Stomach (tissue), 19 donors: ENCODE measurements at places on chromosomes 11 and 22. TPM values are rescaled to one million over a fixed set of nuclear protein-coding genes. Genes with fewer than 3 reads are reported as not detected.

Gene SLC22A6
- total RNA-seq, result not detected

Gene DDTL
- total RNA-seq, result not detected

Gene C11orf21
- total RNA-seq, result 0.92 TPM

Gene SAA1
- 2.7 TPM for total RNA-seq

Gene CNGA4
- total RNA-seq, result not detected

Gene OR52A1
- not detected for total RNA-seq

Gene CHRM1
- not detected for total RNA-seq

Gene OR2D2
- not detected for total RNA-seq
